ENCODE measurements at places on chromosomes 2 and 18.

GRCh38 chr2:201018636-201019035, 52.8 kb downstream of the HYCC2 start:
- DNase-seq, result no peak

GRCh38 chr2:215658635-215659305, 222.9 kb upstream of the FN1 start:
- no peak for DNase-seq

- peak; percentile 10 for DNase-seq
These were observed at the start of gene SLC16A14 for GRCh38 chr2:230068651-230069055. SLC16A14 (minus strand) TSS chr2:230068924; CDS start chr2:230059352, 9,572 bp downstream.

- DNase-seq, result no peak
These were observed 48.0 kb downstream of the LANCL1 start for GRCh38 chr2:210428393-210429179.

DNA sequence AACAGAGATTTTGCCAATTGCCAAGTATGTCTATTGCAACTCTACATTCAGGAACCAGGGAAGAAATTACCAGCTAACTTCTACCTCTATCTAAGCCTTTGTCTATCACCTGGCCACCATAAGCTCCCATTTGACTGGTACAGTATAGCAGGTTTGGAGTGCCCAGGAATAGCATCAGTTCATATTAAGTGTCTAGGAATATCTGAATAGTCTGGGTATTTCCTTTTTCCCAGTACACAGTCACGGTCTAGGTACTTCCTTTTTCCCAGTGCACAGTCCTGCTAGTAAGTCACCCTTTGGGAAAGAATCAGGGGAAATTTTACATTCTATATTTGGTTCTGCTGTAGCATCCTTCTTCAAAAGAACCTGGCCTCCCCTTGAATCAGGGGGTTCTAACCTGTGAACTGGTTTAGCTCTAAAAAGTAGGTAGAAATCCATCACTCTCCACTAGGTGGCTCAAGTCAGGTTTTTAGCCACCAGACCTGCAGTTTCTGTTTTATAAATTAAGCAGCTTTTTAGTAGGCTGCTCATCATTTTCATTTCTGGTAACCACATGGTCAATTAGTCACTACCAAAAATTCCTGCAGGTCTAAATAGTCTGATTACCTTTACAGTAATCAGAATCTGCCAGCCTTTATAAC, 49.3 kb upstream of the DNAJC10 start:
- no peak for DNase-seq

GRCh38 chr2:177585234-177585863, 192.8 kb downstream of the AGPS start:
- no peak for DNase-seq

DNA sequence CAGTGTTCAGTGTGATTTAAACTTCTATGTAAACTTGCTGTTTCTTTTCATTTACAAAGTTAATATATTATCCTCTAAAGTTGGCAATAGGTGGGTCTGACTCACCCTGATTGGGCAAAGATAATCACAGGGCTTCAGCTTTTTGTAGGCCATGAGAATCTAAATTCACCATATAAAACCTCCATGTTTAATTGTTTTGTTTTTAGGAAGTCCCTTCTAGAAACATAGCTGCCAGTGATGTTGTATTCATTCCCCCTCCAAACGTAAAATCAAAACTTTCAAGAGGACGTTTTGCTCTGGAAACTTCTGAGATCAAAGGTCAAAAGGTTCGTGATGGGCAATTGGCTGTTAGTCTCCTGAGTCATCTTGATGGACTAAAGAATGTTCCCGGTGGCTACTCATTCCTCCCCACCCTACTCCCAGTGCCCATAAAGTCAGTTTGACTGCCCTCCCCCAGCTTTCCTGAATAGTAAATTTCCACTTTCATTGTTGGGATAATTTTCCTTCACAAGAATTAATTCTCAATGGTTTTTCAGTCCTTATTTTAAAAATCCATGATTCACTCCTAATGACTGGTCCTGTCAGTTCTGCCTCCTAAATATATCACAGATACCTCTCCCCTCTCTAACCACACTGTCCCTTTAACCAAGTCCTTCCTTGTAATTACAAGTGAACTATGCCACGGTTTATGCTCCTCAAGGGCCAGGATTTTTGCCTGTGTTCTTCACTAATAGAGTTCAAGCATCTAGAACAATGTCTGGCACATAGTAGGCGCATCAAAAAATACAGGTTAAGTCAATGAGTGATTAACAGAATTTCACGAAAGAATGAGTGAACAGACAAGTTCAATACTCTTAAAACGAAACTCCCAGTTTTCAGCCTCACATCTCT, 164.4 kb upstream of the VRK2 start:
- no peak for DNase-seq

DNA sequence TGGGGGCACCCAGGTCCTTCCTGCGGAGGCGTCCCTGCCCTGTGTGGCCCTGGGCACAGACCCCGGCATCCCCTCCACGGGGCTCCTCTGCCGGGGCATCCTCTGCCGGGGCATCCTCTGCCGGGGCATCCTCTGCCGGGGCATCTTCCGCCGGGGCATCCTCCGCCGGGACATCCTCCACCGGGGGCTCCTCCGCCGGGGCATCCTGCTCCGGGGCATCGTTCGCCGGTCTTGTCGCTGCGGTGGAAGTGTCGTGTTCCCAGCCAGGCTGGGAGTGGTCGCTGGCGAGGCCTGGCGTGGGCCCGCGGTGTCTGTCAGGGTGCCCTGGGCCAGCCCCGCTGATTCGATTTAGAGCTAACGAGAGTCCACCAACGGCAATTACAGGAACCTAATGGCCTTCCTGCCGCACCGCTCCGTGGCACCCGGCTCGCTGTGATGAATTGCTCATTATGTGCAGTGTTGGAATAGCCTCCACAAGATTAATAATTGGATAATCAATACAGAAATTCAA, 115.1 kb downstream of the NFATC1 start:
- DNase-seq, result no peak

DNA sequence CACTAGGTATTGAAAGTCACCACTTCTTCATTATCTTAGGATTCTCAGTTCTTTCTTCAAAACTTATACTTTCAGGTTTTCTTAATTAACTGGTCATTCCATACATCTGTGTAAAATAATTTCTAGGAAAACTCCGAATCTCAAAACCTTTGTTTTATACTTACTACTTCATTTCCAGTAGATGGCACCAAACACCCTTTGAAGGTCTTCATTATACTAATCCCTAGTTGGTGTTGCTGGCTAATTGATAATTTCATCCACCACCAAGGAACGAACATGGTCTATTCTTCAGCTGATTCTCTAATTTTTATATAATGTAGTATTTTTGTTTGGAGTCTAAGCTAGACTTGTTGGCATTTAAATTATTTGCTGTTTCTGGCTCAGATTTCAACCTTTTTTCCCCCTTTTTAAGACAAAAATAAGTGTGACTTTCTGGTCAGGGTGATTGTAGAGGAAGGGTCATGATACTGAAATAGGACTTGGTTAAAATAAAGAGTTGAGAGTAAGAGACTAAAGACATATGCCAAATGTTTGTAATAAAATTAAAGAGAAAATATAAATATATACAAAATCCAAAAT, 2.8 kb upstream of the MXD1 start:
- no peak for DNase-seq

DNA sequence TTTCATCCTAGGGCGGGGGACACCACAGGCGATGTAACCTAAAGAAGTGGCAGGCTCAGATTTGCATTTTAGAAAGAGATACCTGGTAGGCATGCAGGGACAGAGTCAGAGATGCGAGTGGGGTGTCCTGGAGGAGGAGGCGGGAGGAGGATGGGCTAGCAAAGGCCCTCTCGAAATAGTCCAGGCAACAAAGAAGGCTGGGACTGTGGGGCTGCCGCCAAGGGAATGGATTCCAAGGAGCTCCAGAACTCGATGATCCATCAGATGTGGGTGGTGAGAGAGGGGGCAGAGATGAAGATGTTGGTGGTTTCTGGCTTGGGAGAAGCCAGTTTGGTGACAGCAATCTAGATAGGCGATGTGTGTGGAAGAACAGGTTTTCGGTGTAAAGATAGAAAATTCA, 12.5 kb upstream of the INPP5D start:
- DNase-seq, result no peak

DNA sequence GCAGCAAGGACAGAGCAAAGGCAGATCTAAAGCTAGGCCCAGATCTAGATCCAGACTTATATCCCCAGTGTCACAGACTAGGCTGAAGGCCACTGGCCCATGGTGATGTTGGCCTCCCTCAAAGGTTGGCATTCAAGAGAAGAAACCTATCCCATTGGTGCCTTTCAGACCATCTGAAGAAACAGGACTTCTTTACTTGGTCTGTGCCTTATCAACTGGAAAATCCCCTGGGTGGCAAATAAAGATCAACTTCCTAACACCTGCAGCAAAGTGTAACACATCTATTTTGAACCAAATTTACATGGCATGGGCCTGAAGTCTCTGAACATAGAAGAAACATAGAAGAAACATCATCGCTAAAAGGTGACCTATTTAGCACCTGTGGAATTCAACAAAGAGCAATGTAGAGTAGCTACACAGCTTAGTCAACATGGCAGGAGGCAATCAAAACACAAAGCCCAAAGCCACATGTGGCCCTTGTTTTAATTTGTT, 35.8 kb downstream of the METTL4 start:
- DNase-seq, result no peak

DNA sequence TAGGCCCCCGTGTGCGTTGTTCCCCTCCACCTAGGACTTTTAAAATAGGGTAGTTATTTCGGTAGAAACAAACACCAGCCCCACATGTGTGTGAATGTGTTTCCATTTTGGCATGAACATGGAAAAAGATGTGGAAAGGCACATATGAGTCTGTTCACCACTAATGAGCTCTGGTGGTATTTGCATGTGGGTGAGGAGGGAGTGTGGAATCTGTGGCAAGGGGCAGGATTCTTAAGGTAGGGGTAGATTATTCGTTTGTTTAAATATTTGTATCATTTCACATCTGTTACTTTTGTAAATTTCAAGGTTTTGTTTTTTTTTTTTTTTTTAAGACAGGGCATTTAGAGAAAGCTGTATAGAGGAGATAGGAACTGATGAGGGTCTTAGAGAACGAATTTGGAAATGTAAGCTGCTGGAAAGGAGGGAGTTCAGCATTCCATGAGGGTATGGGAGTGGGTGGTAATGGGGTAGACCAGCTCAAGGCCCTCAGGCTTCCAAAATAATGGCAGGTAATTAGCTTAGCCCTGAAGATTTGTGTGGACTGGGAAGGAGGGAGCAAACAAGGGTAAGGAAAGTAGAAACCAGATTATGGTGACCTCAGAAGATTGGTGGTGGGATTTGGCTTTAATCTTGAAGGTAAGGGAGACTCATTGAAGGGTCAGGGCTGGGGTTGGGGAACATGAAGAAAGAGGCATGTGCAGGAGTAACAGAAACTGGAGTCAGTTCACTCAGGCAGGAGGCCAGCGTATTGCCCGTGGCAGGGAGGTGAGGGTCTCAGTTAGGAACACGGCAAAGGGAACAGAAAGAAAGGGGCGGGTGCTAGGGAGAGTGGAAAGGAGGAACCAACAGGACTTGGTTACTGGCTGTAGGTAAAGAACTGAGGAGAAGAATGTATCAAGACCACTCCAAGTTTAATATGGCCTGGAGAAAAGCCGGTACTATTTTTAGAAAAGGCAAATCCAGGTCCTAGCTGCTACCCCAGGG, 123.6 kb downstream of the PLB1 start:
- no peak for DNase-seq

GRCh38 chr2:233353101-233353768, 1.1 kb upstream of the DGKD start:
- DNase-seq, result no peak

GRCh38 chr18:49178321-49178720, 227.6 kb upstream of the SMAD7 start:
- no peak for DNase-seq

DNA sequence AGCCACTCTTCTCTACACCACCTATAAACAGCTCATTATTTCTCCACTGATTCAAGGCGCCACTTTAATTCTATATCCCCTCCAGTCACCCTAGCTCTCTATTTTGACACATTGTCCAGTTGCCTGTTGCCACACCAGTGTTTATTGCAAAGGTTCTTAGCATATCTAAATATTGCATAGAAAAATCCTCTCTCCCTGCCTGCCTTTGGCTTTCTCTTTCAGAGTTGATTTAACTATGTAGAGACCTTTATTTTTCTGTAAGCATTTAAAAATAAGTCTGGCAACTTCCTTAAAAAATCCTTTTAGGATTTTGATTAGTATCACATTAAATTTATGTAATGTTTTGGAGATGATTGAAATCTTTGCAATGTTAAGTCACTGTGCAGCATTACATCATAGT, 47.9 kb upstream of the B3GNT7 start:
- no peak for DNase-seq

GRCh38 chr2:164824872-164825271, 16.8 kb downstream of the COBLL1 start:
- no peak for DNase-seq

DNA sequence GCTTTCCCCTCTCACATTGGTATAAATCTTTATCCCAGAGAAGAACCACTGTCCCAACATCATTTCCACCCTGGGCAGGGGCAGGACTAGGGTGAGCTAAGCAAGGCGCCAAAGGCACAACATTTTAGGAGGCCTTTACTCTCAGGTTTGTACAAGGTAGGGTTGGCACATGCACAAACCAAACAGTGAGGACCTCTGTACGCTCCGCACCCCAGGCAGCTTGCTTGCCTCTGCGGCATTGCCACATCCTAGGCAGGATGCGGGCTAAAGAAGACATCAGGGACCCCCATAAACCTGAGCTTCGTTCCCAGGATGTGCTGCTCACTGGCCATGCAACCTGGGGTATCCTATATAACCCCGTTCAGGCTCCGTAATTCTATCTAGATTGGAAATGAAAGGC, 128.1 kb upstream of the DAPL1 start:
- DNase-seq, result no peak

DNA sequence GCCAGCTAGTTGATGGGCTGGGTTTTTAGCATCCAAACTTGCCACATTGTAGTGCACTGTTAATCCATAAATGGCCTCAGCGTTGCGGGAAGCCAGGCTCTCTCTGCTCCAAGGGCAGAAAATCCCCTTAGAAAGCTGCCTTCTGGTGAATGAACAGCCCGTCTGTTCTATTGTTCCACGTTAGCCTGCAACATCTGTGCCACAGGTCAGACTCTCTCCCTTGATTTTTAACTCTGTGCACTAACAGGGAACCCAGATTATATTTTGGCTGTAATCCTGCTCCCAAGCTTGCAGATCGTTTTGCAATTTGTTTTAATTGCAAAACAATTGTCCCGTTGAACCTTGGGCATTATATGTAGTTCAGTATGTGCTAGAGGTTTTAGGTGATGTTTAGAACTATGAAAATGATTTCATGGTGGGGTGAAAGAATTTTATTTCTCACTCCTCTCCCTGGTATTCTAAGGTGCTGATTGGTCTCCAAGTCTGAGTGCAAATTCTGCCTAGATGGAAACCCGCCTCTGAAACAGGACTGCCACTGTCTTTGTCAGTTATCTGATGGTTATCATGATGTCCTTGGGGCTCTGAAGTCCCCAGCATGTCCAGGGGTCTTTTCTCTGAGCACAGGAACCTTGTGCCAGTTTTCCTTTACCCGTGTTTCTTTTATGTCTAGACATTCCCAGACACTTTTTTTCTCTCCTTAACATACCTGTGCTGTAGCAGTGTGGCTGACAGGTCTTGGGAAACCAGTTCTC, 106.6 kb downstream of the MAP4K4 start:
- DNase-seq, result no peak
